ENCODE measurements at places on chromosomes 1 and 21. TPM values are rescaled to one million over a fixed set of nuclear protein-coding genes. Genes with fewer than 3 reads are reported as not detected.

KRTAP7-1 gene
- not detected for total RNA-seq

COL9A2 gene
- total RNA-seq, result 5.4 TPM

TRIM17 gene
- total RNA-seq, result 1.7 TPM

AVPR1B gene
- total RNA-seq, result not detected

FAM177B gene
- not detected for total RNA-seq

CDA gene
- total RNA-seq, result 2.1 TPM

RIMS3 gene
- total RNA-seq, result 1.7 TPM

LRRC7 gene
- total RNA-seq, result 0.12 TPM

ESPN gene
- total RNA-seq, result not detected

C8B gene
- total RNA-seq, result not detected

SUSD4 gene
- 1.4 TPM for total RNA-seq

SPRR1A gene
- not detected for total RNA-seq

SMCP gene
- total RNA-seq, result not detected

FCRL4 gene
- total RNA-seq, result not detected

CNN3 gene
- 216 TPM for total RNA-seq

LYPD8 gene
- not detected for total RNA-seq

ATP6V1G3 gene
- not detected for total RNA-seq

PLA2G2D gene
- not detected for total RNA-seq

CBS gene
- 13.5 TPM for total RNA-seq

CA6 gene
- not detected for total RNA-seq

CELF3 gene
- total RNA-seq, result not detected

RYR2 gene
- 1.3 TPM for total RNA-seq

PCSK9 gene
- 0.88 TPM for total RNA-seq

PRAMEF27 gene
- total RNA-seq, result not detected

LCE1F gene
- total RNA-seq, result not detected

AQP10 gene
- 0.37 TPM for total RNA-seq

MMEL1 gene
- 1.6 TPM for total RNA-seq

ESRRG gene
- 0.56 TPM for total RNA-seq

C1orf141 gene
- not detected for total RNA-seq

ZCCHC17 gene
- 18.3 TPM for total RNA-seq

MATN1 gene
- 0.28 TPM for total RNA-seq
